ENCODE measurements at places on chromosomes 5 and 9. TPM values are rescaled to one million over a fixed set of nuclear protein-coding genes. Genes with fewer than 3 reads are reported as not detected.

GRCh38 chr9:99948896-99949295, 42.4 kb downstream of the STX17 start:
- DNase-seq: no peak

DNA sequence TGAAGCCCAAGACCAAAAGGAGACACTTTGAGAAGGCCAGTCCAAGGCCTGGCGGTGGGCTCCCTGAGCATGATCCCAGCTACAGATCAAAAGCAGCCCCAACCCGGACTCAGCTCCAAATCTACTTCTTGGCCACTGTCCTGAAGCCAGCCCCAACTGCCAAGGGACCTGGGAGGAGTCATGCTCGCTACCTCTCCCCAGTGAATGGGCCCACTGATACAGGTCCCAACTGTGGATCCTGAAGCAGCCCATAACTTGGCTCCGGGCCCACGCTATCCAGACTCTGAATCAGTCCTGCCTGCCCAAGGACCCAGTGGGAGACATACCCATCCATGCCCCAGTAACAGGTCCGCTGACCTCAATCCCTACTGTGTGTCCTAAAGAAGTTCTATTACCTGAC, 1545.3 kb upstream of the C9orf72 start:
- no peak for DNase-seq

DNA sequence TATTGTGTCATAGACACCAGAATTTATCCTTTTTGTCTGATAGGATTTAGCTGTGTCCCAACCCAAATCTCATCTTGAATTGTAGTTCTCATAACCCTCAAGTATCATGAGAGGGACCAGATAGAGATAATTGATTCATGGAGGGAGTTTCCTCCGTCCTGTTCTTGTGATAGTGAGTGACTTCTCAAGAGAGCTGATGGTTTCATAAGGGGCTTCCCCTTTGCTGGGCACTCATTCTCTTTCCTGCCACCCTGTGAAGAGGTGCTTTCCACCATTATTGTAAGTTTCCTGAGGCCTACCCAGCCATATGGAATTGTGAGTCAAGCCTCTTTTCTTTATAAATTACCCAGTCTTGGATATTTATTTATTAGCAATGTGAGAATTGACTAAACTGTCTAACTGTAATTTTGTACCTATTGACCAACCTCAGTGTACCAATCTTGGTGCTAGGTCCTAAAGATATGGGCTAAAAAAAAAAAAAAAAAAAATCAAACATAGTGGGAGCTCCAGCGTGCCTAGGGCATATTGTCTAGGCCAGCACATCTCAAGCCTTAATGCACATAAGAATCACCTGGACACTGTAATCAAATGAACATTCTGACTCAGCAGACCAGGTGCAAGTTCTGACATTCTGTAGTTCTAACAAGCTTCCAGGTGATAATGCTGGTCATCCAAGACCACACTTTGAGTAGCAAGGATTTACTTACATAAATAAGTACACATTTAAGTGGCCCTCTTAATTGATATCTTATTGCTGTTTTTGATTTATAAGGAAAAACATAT, 30.5 kb downstream of the ST8SIA4 start:
- DNase-seq: no peak

- DNase-seq: no peak
These were observed 258.6 kb downstream of the TLE1 start for GRCh38 chr9:81430727-81431126.

GRCh38 chr9:15211815-15212495, 95.1 kb downstream of the TTC39B start:
- DNase-seq: no peak

DNA sequence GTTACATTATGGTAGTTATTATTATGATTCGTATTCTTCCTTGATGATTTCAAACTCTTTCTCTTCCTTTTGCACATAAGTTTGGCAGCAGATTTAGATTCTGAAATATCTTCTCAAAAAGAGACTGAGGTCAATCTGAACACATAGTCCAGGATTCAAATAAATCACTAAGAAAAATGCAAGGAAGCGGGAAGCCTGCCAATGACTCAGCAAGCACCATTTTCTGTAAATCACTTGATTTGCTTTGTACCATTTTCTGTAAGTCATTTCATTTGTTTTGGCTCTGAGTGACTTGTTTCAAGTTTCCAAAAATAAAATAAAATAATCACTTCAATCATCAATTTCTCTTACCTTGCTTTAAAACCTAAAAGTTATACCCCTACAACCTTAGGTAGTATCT, 24.6 kb upstream of the GLIS3 start:
- no peak for DNase-seq

- no peak for DNase-seq
These were observed 59.5 kb downstream of the ZNF366 start for GRCh38 chr5:72447751-72448150.

The PCDHGB2 gene
- 0.48 TPM for polyA plus RNA-seq

The INSL4 gene
- not detected for polyA plus RNA-seq

The IL13 gene
- 0.14 TPM for polyA plus RNA-seq

The DMRT3 gene
- polyA plus RNA-seq: 0.13 TPM
